ELR (cell line): ENCODE measurements at places on chromosomes 3 and 15.

DNA sequence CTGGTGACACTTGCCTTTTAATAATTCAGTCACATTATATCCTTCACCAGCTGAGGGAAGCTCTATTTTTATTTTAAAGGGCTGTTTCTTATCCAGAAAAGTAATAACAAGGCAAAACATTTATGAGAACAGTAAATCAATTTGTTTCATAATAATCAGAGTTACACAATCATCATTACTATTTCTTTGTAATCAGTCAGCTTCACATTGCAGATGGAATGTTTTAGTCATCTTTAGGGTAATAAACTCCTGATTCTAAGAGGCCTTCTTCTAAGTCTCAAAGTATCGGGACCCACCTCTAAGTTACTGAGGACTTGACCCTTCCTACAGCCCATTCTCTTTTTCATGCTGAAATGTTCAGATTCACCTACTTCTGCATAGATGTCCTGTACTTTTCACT lies 298.3 kb upstream of the TGFBR2 start:
- peak; percentile 50 for DNase-seq

GRCh38 chr3:43468133-43468532 lies 153.7 kb downstream of the ANO10 start:
- DNase-seq, result no peak

DNA sequence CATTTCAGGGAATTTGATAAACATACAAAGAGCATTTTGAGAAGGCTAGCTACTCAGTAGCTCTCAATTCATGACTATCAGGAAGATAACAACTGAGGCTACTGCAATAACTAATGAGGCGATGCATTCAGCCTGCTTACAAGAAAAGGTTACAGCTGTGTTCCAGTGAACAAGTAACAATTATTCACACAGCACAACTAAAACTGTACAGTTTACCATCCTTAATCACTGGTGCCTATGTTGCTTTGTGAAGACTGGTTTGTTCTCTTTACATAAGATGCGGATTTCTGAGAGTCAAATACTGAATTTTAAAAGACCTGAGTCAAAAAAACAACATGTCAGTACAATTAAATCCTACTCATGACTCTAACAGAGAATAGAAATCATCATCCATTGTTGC lies 526.3 kb downstream of the OTOL1 start:
- DNase-seq, result no peak

DNA sequence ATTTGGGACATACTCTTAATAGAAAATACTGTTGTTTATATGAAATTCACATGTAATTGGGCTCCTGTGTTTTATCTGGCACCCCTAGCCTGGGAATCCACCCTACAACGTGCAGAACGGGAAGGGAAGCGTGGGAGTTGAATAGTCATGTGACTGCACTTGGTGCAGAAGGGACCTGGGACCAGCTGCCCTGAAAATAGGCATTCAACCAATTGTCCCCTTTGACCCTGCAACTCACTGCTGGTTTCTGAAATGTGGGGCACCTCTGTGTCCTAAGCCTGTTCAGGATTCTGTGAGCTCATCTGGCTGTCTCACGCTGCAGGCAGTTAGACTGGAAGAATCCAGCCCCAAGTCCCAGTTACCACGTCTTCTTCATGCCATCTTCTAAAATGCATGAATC lies 79.7 kb downstream of the CACNA2D3 start:
- no peak for DNase-seq

DNA sequence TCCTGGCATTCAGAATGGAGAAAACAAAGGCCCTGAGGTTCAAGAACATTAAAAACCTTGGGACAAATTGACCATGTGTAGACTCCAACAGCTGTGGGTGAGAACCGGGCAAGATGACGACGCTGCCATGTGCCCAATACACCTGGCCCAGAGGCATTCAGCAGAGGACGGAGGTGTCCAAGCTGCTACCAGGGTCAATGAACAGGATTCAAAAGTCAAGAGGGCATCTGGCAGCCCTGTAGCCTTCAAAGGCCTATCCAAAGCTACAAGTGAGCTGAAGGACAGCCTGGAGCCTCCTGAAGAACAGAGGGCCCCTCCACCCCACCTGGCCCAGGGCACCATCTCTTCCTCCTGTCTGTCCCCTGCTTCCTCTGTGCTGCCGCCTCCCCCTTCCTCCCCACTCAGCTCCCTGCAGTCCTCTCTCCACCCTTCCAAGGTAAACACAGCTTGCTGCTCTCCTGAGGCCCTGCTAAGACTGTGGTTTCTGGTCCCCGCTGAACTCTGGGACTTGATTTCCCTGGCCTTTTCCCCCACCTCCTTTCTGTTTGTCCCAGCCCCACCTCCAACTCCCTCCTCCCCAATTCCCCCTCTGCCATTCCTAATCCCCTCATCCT lies 57.5 kb downstream of the HMCES start:
- no peak for DNase-seq

- no peak for DNase-seq
Measured at GRCh38 chr3:22236490-22237270, 485.7 kb upstream of the ZNF385D start.

- no peak for DNase-seq
Measured at GRCh38 chr15:23787346-23788105, 100.4 kb upstream of the NDN start.

DNA sequence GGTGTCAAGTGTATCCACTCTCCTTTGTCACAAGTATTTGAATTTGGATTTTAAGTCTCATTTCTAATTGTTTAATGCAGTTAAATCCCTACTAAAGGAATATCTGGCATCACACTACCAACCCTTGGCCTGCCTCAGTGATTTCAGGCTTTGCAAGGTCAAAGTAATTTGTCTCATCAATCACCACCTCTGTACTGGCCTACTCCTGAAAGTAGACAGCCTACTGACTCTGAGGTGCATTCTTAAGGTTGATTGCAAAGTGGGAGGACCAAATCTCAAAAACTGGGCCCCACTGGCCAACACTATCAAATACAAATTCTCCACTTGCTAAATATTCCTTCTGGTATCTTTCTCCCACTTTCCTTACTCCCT lies 851 bp upstream of the TEX55 start:
- DNase-seq, result no peak

GRCh38 chr15:67137319-67137718 lies 71.9 kb downstream of the SMAD3 start:
- no peak for DNase-seq

- DNase-seq, result no peak
Measured at GRCh38 chr3:184538666-184539431, 22.7 kb upstream of the EPHB3 start.

DNA sequence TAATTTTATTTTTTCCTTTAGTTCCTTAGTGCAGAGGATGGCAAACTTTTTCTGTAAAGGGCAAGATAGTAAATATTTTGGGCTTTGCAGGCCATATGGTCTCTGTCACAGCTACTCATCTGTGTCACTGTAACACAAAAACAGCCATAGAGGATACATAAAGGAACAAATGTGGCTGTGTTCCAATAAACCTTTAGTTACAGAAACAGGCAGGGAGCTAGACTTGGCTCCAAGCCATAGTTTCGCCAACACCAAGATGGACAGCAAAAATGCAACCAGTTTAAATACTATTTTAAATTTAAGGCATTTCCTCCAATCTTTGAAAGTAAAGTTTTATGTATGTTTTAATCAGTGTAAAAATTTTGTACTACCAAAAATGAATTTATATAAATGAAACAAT lies 753.4 kb downstream of the FHIT start:
- no peak for DNase-seq

- no peak for DNase-seq
Measured at GRCh38 chr3:31882431-31882830, 98.6 kb downstream of the OSBPL10 start.

GRCh38 chr15:78358102-78358870 lies 18.1 kb downstream of the CRABP1 start:
- peak; percentile 15 for DNase-seq

DNA sequence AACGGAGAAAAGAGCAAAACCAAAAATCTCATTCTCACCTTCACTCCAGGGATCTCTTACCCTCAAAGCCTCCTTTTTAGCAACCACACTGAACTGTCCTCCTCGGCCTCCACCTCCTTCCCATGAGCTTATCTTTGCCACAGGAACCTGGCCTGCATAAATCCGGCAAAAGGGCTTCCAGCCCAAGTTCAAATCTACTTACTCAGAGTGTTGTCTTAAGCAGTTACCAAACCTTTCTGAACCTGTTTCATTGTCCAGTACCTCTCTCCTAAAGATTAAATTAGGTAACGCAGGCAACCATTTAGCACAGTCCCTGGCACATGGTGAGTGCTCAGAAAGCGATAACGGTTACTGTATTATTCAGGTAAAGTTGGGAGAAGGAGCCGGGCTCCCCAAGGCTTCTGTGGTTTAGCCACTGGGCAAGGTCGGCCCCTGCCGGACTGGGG lies 777 bp downstream of the CIB1 start:
- DNase-seq, result no peak

DNA sequence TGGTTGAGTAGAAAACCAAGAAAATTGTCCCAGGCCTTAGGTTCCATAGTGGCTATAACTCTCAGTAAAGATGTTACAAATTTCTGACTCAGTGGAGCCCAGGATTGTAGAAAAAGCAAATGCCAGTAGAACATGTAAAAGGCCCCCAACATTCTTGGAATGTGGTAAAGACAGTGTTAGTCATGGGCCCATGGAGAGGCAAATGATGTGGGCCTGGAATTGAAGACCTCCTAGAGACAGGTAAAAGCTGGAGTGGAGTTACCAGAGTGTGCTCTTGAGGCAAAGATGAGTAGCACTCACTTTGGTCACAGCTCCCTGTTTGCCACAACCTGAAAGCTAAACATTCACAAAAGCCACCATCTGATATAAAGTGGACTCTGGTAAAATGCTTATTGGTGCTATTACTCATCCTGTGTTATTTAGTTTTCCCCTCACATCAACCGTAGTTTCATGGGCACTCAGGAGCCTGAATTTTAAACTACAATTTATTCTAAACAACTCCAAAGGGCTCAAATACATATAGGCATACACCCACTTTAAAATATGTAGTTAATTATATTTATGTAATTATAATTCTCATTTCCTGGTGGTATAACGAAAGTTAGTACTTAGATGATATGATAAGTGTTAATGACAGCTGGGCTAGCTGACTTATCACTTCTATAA lies 359.6 kb upstream of the NECTIN3 start:
- DNase-seq, result peak; percentile 66

- DNase-seq, result peak; percentile 56
Measured at GRCh38 chr3:193826159-193826795, 233.3 kb downstream of the OPA1 start.

GRCh38 chr3:131658115-131658514 lies 155.3 kb upstream of the MRPL3 start:
- DNase-seq, result peak; percentile 1

- peak; percentile 41 for DNase-seq
Measured at GRCh38 chr3:157113832-157114505, 46.0 kb downstream of the CCNL1 start.
